Stimulated activated CD8-positive, alpha-beta memory T cell treated with anti-CD3 and anti-CD28 coated beads, Interleukin-4, amount 100 ng/mL, for 1 hour (primary cell): ENCODE measurements at places on chromosomes 2 and 18.

- no peak for DNase-seq
Measured at GRCh38 chr2:201808027-201808426, 1.7 kb downstream of the CDK15 start.

- no peak for DNase-seq
Measured at GRCh38 chr2:96957244-96957643, 29.1 kb downstream of the FAM178B start.

DNA sequence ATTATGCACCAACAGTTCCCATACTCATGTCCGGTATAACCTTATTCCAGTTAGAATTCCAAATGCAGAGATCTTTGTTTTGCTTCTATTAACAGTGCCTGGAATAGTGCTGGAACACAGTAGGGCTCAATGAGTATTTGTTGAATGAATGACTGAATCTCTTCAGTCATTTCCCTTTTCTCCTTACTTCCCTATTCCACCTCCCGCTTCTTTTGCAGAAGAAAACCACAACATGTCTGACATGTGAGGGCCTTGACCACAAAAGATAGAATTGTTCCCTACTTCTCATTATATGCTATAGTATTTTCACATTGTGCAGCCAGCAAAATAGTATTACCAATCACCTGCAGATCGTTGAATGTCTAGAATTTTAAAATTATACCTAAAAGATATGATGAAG is 19.5 kb upstream of the HNRNPLL start:
- no peak for DNase-seq

DNA sequence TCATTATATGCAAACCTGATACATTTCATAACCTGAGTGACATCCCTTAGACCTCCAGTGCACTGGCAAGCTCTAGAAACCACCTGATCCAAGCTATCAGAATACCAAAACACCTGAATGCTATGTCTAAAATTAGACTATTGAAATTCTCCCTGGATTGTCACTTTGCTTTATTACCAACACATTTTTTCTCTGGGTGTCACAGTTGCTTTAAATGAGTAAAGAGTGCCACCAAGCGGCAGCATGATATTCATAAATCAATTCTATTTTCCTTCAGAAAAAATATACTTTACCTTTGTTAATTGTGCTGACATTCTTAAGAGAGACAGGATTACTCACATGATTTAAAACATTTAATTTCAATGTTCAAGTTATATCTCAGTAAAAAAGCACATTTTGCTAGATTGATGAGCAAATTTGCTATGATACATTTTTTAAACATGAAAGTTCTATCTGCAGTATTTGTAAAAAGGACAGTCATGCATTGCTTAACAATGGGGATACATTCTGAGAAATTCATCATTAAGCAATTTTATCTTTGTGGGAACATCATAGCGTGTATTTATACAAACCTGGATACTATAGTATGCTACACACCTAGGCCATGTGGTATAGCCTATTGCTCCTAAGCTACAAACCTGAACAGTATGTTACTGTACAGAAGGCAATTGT is 338.4 kb upstream of the SLC39A10 start:
- peak; percentile 2 for DNase-seq

DNA sequence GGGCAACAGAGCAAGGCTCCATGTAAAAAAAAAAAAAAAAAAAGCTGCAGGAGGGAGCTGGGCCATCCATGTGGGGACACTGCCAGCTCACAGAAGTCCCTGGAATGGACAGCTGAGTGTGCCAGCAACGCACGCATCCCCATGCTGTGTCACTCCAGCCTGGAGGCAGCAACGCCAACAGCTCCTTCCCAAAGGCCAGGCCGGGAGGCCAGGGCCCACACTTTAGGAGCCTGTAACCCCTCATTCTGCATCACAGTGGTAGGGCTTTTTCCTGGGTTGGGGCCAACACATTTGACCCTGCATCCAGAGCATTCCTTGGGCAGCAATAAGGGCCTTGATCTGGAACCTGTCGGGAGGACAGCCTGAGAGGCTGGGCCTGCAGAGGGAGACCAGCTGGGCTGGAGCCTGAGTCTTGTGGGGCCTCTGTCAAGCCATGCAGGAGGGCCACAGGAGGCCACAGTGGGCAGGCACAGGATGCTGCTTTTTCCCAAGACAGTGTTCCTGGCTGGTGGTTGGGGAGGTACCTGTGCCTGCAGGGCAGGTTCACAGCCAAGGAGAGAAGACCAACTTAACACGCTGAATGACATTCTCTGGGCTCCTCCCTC is 16.8 kb upstream of the KCNK3 start:
- no peak for DNase-seq

- no peak for DNase-seq
Measured at GRCh38 chr2:69062307-69062962, 49.5 kb downstream of the ANTXR1 start.

- DNase-seq: no peak
Measured at GRCh38 chr2:55019526-55020258, 30.6 kb downstream of the RTN4 start.

DNA sequence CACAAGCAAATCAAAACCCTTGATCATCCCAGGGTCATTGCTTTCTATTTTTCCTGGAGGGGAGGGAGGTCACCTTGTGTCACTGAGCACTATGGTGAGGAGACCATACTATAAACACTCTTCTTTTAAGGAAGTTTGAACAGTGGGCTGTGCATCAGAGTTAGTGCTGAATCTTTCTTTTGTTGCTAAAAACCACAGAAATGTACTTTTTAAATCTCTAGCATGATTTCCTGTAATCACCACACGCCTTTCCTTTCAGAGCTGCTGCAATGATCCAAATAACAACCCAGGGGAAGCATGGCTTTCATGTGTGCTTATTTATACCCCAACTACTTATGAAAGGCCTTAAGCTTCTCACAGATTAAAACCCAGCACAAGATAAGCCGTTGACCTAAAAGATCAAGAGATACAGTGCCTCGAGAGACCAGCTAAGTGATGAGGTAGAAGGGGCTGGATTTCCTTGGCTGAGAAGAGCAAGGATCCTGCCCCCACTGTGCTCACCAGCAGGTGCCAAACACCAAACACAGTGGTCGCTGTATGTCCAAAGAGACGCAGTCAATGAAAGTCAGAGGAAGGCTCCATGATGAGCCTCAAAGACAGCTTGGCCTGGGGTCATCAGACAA is 34.7 kb downstream of the TRABD2A start:
- DNase-seq: no peak

DNA sequence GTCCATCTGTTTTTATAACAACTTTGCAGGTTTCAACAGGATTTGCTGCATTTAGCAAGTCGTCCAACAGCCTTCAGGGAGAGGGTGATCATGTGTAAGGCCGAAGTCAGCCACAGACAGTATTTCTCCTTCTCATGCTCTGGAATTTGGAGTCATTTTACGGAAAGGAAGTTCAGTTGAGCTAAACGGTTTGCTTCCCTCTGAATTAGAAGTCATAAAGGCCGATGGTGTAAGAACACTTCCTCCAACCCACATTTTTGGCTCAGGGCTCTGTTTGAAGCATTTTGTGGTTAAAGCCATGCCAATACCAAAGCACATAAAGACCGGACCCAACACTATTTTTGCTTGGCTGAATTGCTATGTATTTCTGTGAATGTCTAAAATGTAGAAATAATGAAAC is 129.5 kb downstream of the TMEM182 start:
- no peak for DNase-seq

DNA sequence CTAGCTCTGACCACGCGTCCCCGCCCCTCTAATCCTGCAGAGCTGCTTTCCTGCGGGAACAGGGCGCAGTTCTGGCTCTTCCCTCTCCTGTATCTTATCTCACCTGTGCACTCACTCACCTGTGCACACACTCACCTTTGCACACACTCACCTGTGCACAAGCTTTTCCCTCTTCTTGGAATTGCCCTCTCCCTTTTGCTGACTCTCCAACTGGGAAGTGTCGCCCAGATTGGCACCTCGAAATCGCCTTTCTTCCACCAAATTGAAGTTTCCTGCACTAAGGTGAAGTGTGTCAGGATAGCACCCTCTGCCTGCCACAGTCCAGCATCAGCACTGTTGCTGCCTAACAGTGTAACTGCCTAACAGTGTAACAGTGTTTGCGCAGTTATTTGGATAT is 566 bp upstream of the CMPK2 start:
- DNase-seq: no peak
